ENCODE measurements at places on chromosomes 6 and 20.

DNA sequence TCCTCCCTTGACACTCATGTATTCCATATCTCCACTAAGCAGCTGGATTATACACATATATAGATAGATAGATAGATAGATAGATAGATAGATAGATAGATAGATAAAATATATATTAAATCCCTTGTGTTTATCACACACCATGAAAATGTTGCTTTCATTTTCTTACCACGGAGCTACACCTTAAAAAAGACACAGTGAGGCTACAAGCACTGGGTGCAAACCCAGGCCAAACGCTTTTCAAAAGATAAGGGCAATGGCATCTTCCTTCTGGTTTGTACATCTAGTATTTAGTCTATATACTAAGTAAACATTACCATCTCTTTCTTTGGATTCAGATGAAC is 377.1 kb downstream of the ESR1 start:
- no peak for DNase-seq

- no peak for DNase-seq
These were observed 218.5 kb downstream of the UST start for GRCh38 chr6:148965287-148965686.

DNA sequence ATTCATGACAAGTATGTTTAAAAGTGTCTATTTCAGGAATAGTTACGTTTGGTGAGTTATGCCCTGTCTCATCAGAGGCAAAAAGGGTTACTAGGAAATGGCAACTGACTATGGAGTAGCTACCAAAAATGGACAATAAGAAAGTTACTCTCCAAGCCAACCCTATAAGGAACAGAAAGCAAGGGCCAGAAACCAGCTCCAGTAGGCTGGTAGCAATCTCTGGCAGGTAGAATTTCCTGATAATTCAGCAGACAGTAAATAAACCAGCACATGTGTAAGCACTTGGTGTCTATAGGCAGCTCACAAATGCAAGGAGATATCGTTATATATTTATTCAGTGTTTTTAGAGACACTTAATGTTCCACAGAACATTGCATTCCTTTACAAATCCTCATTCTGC is 20.3 kb downstream of the SOX4 start:
- no peak for DNase-seq

GRCh38 chr20:57435498-57436222 is 44.5 kb downstream of the RBM38 start:
- no peak for DNase-seq

- DNase-seq = no peak
These were observed 73.0 kb upstream of the MYLIP start for GRCh38 chr6:16055852-16056251.

DNA sequence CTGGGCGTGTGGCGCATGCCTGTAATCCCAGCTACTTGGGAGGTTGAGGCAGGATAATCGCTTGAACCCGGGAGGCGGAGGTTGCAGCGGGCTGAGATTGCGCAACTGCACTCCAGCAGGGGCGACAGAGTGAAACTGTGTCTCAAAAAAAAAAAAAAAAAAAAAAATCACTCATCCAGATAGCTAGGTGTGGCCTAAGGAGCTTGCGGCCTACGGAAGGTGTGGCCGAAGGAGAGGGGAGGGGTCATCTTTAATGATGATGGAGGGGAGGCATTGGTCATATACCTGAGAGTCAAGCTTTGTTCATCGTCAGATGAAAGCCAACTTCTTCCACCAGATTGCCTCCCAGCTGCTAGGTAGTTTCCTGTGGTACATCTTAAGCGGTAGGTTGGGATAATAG is 801 bp upstream of the PPARD start:
- no peak for DNase-seq

GRCh38 chr6:117880824-117881223 is 26.2 kb upstream of the SLC35F1 start:
- DNase-seq = no peak
